Right cardiac atrium (tissue), 5 donors: ENCODE measurements at places on chromosomes 5 and 9. TPM values are rescaled to one million over a fixed set of nuclear protein-coding genes. Genes with fewer than 3 reads are reported as not detected.

The KIF24 gene
- polyA plus RNA-seq = 0.23 TPM

The PLPPR1 gene
- polyA plus RNA-seq = not detected

The EPB41L4A gene
- 9.2 TPM for polyA plus RNA-seq

The RELL2 gene
- 1.5 TPM for polyA plus RNA-seq

The ADAMTS19 gene
- 0.25 TPM for polyA plus RNA-seq

The ENTREP1 gene
- polyA plus RNA-seq = 14.7 TPM

The MEIKIN gene
- polyA plus RNA-seq = 0.20 TPM

The ICE1 gene
- polyA plus RNA-seq = 5.6 TPM

The TLR4 gene
- 3.8 TPM for polyA plus RNA-seq

The P4HA2 gene
- polyA plus RNA-seq = 51.9 TPM

The OR1Q1 gene
- polyA plus RNA-seq = not detected

The SLC45A2 gene
- 0.70 TPM for polyA plus RNA-seq

The HSPB3 gene
- 644 TPM for polyA plus RNA-seq

The GRK6 gene
- 7.4 TPM for polyA plus RNA-seq

The DAB2IP gene
- 25.5 TPM for polyA plus RNA-seq

The GCNT4 gene
- polyA plus RNA-seq = 0.27 TPM

The DDX4 gene
- not detected for polyA plus RNA-seq
